ENCODE measurements at places on chromosomes 3 and 15.
A peak's percentile ranks its signal among the peaks of the same experiment; 100 is the strongest.

DNA sequence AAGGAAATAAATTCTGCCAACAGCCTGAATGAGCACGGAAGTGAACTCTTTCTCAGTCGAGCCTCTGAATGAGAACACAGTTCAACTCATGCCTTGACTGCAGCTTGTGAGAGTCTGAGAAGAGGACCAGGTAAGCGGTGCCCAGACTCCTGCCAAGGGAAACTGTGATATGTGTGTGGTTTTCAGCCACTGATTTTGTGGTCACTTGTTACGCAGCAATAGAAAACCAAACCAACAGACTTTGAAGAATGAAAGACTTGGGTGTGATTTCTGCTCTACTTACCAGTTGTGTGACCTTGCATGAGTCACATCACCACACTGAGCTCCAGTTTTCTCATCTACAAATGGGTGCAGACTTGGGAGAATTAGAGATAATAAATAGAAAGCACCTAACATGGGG is 30.6 kb upstream of the FAM107A start:
- no peak for DNase-seq

DNA sequence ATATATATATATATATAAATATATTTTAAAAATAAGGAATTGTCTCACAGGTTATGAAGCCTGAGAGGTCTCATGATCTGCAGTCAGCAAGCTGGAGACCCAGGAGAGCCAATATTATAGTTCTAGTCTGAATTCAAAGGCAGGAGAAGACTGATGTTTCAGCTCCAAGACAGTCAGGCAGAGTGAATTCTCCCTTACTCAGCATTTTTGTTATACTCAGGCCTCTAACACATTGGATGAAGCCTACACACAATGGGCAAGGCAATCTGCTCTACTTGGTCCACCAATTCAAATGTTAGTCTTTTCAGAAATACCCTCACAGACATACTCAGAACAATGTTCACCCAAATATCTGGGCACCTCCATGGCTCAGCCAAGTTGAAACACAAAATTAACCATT is 157.2 kb downstream of the GOLIM4 start:
- DNase-seq: no peak

DNA sequence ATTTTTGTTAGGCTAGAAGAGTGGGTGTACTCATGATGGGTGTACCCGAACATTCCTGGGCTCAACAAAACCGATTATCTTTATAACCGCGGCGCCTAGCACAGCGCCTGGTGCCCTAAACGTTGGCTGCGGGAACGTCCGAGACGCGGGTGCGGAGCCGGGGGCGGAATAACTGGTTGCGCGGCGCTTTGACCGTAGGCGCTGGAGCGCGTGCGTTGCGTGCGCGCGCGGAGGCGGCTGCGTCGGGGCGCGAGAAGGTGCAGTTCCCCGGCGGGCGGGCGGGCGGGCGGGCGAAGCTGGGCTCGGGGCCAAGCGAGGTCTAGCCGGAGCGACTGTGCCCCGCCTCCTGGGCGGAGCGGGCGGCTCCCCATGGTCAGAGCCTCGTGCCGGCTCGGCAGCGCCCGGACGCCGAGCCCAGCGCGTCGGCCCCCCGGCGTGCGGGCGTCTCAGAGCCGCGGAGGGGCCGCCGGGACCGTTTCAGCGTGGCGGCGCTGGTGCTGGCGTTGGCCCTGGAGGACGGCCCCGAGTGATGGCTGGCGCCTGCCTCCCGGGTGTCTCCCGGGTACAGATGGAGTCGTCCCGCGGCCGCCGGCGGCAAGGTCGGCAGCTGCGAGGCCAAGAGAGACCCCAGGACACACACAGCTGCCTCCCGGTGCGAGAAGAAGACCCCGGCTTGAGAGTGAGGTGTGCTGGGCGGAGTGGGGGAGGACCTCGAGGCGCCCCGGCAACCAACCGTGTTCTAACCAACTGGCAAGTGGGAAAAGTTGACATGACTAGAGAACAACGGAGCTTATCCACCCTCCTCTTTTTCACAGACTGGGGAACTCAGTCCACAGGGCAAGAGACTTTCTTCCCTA is at the start of gene PLAAT1:
PLAAT1 (plus strand) TSS at position 373 of the 857 bp plus-strand sequence. CDS start 14,429 bp downstream, outside the sequence.
- no peak for DNase-seq

DNA sequence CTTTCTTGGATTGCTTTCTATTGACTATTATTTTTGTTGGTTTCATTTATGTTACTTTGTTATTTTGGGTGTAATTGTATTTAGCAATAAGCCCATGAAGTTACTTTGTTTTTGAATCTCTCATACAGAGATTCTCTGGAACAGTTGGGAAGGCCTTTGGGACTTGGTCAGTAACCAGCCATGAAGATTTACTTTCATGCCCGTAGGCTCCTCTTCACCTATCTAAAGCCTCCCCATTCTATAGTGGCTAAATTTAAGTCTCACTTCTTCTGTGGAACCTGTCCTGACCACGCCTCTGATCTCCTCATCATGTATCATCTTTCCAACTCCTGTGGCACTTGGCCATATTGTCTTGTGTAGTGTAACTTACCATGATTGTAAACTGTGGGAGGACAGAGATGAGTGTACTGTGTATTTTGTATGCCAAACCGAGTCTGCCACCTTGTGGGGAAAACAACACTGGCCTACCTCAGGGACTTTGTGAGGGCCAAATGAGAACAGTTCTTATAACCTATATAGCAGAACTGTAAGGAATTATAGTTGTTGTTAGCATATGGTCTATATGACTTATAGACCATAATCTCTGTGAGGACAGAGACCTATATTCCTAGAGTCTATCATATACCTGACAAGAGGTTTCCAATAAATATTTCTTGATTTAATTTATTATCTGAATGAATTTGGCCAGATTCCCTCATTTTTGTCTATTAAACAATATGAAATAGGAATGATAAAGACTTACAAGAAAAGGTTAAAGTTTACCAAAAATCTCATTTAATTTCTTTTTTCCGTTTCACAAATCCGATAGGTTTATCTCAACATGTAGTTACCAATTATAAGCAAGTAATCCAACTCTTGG is 75.0 kb downstream of the STARD9 start:
- DNase-seq: peak; percentile 25

GRCh38 chr3:154105218-154105975 is 15.8 kb upstream of the ARHGEF26 start:
- no peak for DNase-seq

DNA sequence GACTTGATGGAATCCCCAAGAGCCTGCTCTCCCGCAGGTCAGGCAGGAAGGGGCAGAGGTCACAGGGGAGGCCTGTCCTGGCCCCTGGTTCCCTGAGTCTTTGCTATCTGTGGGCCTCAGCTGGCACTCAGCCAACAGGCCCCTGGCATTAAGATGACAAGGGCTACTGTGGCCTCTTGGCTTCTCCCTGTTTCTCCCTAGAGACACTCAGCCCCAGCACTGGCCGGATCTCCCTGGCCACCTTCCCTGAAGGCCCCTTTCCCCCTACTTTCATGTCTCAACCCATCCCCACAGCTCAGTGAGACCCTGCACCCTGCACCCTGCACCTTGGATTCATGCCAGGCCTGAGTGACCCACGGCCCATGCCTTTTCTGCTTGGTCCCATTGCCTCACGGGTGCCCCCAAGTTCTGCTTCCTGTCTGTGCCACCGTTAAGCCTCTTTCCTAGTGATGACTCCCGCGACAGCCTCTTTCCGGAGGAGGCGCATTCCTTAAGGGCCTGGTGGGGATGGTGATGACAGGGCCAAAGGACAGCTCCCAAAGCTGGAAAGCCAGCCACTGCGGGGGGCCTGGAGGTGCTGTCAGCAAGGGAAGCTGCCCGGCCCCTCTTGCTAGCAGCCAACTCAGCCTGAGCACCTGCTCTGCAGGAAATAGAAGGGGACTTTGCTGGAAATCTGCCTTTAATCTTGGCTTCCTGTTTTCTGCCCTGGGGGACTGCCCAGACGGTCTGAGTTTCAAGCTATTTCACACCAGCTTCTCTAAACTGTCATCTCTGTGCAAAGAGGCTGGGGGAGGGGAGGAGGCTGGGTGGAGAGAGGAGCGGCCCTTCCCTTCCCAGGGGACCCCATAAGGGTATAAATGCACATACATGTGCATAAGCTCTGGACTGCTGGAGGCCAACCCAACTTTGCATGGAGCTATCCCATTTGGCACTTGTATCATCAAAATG is 4.8 kb upstream of the CSK start:
- DNase-seq: peak; percentile 53

DNA sequence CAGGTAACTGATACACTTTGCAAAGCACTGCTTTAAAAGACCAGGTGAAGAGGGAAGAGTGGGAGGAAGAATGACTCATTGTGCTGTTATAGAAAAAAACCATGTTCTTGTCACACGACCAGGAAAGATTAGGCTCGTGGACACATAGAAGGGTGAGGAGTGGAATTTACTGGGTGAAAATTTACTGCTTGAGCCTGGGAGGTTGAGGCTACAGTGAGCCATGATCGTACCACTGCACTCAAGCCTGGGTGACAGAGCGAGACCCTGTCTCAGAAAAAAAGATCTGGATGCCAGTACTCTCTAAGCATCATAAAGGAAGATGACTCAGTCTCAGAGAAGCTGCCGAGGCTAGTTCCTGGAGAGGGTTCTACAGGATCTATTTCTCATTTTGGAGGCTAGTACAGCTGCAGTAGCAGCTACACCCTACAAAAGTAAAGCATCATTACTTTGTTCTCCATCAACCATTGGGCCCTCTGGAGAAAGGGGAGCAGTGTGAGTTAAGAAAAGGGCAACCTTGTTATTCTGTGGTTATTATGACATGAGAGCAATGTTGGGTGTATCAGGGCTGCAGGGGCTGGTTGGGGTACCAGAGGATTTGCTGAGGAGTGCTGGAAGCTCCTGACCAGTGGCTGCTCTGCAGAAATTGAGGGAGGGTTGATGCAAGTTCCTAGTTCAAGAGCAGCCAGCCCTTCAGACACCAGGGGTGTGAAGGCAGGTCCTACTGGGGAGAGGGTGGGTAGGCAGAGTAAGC is 75.4 kb downstream of the CMTM8 start:
- DNase-seq: peak; percentile 6

DNA sequence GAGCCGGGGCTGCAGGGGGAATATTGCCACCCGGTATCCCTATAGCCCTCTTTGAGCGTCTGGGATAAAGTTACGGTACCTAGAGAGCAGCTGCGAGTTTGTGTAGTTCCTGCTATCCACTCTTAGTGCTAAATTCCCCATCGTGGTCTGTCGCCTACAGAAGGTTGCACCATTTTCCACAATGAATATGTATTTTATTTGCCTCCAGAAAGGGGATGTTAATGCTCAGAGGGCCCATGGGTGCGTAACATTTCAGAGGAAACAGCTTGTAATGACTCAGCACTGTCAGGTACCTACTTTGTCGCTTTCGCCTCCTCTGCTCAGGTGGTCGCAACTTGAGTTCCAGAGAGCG is 1.1 kb downstream of the SLCO3A1 start:
- no peak for DNase-seq

GRCh38 chr3:152376351-152377183 is 107.8 kb downstream of the MBNL1 start:
- no peak for DNase-seq

DNA sequence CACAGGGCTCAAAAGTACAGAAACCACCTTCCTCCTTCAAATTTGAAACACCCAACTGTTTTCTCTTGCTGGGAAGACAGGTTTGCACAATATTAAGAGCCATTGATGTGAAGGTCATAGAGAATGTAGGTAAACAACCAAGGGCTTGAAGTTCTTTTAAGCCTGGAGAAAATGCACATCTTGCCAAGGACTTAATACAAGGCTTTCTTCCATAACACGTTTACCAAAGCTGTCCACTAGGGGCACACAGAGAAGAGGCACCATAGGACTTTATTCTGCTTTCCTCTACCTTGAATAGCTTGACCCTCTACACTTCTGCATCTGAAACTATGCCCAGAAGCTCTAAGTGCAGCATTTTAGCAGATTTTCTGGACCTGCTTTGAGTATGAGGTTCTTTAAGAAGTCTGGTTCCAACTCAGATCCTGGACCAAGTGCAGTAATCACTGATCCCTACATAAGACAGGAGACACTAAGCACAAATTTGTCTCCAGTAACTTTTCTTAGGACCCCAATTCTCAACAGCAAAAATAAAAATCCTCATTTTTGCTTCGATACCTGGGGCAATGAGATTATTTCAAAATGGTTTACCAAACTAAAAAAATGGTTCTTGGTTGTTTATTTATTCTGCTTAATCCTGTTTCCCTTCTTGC is 138.0 kb downstream of the FBN1 start:
- no peak for DNase-seq

GRCh38 chr3:170523248-170523647 is 62.6 kb downstream of the SLC7A14 start:
- no peak for DNase-seq

GRCh38 chr3:86985181-86985826 is 5.6 kb downstream of the VGLL3 start:
- DNase-seq: no peak

- DNase-seq: no peak
Measured at GRCh38 chr15:52698514-52698913, 19.3 kb upstream of the ATOSA start.

DNA sequence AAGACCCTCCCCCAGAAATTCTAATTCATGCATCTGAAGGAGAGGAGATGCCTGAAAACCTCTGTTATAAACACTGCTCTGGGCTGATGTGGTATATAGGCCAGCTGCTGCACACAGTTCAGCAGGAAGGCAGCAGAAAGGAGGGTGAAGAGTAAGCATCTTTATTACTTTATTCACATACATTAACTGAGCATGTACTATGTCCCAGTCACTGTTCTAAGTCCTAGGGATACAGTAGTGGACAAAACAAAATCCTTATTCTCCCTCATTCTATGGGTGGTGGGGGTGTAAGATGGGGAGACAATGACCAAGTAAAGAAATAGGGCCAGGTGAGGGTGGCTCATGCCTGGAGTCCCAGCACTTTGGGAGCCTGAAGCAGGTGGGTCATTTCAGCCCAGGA is 17.8 kb upstream of the CHRNB4 start:
- DNase-seq: no peak

All from effector CD4-positive, alpha-beta T cell (primary cell).